ENCODE measurements at places on chromosomes 16 and 17. TPM values are rescaled to one million over a fixed set of nuclear protein-coding genes. Genes with fewer than 3 reads are reported as not detected.

Gene KRTAP17-1
- total RNA-seq, result not detected

Gene TOM1L2
- total RNA-seq, result 17.5 TPM

Gene ALOX15B
- not detected for total RNA-seq

Gene PIRT
- not detected for total RNA-seq

Gene CA7
- total RNA-seq, result not detected

Gene USP32
- 34.4 TPM for total RNA-seq

Gene IL17C
- not detected for total RNA-seq

Gene NPIPB2
- 1.0 TPM for total RNA-seq

Gene HEATR9
- total RNA-seq, result not detected

Gene CCL1
- total RNA-seq, result not detected

Gene KRTAP4-5
- total RNA-seq, result not detected

Gene CACNG5
- total RNA-seq, result not detected

Gene VTN
- not detected for total RNA-seq

Gene HSPB9
- not detected for total RNA-seq

Gene CCL14
- total RNA-seq, result not detected

Gene HBA2
- not detected for total RNA-seq

Gene DNAAF1
- total RNA-seq, result not detected

Gene CPHXL2
- total RNA-seq, result not detected

Gene DRC3
- total RNA-seq, result 0.47 TPM

Gene MAF
- total RNA-seq, result not detected

Gene PMFBP1
- not detected for total RNA-seq

Gene TMEM238L
- total RNA-seq, result not detected

Gene RUNDC3A
- total RNA-seq, result 0.31 TPM

Gene PSMC3IP
- total RNA-seq, result 50.2 TPM

Gene CCL7
- total RNA-seq, result not detected

Measured in HT1080 (cell line).